Left lung (tissue), 14 donors: ENCODE measurements at places on chromosomes 2 and 18.

- no peak for DNase-seq
Observed at GRCh38 chr2:48738806-48739205, 16.7 kb downstream of the LHCGR start.

DNA sequence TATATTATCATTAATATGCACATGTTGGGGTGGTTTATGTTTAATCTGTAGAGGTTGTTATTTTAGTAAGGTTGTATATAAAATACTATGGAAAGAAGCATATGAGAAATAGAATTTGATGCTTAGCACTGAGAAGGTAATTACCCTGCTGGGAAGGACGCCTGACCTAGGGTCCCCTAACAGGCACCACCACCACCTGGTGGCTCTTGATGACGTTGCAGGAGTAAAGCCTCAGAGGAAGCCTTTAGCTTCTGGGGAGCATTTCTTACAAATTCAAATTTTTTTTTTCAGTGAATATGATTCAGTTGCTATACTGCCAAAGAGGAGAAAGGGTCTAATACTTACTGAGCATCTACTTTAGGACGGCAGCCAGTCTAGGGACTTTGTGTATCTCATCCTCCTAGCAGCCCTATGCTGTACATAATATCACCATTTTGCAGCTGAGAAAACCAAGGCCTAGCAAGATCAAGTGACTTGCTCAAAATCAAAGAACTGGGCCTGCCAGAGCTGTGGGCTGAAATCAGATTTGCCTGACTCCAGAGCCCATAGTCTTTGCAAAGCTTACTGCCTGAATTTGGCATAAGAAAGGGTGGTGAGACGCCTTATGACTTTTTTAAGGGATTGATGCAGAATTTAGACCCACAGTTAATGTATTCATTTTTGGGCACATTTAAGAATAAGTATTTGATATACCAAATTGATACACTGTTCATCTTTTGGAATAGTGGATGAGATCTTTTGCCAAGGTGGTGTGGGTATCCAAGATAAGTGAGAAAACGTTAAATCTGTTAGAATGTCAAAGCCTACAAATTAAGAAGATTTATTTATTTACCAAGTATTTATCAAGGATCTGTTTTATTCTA lies 78.8 kb upstream of the GAREM1 start:
- DNase-seq, result peak; percentile 58

DNA sequence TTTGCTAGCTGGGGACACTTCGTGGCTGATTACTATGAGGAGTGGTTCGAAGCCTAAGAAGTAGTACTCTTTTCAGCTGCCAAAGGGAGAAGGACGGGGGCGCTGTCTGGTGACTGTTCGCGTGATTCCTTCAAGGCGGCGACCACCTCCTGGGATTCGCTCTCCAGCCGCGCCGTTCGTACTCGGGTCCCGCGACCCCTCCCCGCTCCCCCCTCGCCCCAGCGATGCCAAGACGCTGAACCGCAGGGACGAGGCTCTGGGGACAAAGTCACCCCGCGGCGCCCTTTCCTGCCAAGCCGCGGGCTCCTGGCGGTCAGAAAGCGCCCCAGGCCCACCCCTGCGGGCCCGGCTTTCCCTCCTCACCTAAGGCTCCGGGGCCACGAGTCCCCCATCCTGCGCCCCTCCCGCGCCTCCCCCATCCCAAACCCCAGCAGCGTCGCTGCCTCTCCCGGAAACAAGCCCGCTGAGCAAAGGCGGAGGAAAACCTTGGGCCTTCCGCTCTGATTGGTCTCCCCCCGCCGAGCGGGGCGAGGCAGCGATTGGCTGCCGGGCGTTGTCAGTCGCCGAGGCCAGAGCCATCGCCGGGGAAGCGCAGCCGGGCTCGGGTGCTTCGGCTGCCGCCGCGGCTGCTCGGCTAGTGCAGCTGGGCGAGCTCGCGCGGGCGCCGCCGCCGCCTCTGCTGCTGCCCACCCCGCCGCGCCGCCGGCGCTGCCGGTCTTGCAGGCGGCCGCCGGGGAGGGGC lies 404.3 kb downstream of the XIRP2 start:
- DNase-seq, result peak; percentile 86

DNA sequence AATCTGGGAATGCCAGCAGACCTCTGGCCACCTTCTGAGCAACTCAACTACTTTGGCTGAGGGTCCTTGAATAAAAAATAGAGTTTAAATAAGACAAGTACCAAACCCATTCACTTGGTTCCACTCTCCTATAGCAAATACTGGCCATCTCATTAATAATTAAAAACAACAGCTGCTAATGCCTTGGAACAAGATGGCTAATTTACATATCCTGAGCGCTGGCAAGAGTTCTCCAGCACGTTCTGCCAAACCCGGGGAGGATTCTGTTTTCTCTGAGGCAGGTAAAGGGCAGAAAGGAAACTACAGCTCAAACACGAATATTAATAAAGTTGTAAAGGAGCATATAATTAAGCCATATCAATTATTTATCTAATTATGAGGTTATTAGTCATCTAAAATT lies 1123.7 kb downstream of the TDRD15 start:
- DNase-seq, result no peak

DNA sequence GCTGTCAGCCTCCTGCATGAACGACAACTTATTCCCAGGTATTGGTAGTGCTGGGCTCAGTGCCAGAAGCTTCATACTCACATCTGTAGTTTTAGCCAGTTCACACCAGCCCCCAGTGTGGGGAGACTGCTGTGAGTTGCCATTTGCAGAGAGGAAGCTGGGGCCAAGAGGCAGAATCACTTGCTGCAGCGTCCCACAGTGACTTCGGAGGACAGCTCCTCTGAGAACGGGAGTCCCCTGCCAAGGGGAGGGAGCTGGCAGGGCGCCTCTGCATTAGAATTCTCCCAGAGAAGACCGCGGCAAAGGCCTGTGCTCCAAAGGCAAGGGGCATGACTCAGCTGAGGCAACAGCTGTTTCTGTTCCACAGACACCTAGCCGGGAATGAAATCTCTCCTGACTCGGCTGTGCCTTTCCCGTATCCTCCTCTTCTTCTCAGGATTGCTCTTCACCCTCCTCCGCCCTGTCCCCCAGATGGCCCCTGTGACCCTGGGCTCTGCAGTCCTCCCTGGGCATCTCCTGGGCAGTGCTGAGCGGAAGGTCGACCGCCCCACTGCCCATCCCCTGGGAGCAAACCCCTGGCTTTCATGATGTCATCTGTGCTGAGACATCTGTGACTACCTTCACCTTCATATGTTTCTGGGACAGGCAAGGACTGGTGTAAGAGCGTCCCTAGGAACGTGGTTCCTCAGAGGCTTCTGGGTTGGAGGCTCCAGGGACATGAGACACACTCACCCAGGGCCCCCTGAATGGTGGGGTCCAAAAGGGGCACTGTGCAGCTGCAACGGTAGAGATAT lies 18.0 kb downstream of the MAL start:
- no peak for DNase-seq

- no peak for DNase-seq
Observed at GRCh38 chr2:45699032-45699658, 47.7 kb downstream of the PRKCE start.

DNA sequence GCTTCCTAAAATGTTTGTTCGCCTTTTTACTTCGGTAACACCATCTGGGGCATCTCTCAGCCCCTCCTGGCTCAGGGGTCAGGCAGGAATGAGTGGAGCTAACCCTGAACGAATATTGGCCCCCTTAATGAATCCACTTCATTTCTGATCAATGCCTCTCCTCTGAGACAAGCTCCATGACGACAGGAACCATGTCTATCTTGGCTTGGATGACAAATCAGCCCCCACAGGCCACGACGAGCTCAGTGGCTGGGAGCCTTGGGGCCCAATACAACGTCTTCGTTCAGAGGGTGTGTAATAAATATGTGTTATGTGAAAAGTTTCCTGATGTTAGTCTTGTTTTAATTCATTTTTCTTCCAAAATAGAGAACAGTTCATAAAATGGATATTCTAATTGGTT lies 133.0 kb downstream of the COL6A3 start:
- DNase-seq, result no peak

GRCh38 chr2:234770715-234771141 lies 181.1 kb upstream of the SH3BP4 start:
- no peak for DNase-seq

- DNase-seq, result no peak
Observed at GRCh38 chr2:96409081-96409819, 73.7 kb downstream of the NCAPH start.

DNA sequence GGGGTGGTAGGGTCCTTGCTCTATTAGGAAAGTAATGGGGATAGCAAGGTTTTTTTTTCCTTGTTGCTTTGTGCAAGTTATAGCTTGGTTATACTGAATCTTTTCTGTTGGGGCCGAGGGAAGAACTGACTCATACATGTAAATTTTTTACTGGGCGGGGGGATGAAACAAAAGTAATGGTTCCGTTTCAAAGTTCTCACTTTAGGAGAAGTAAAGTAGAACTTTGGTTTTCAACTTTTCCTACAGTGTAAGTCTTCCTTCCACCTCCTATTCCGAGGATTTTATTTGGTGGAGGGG lies 1.1 kb downstream of the AFTPH start:
- DNase-seq, result no peak
